ENCODE measurements at places on chromosomes 7 and 10. TPM values are rescaled to one million over a fixed set of nuclear protein-coding genes. Genes with fewer than 3 reads are reported as not detected.

Gene CPA4
- total RNA-seq, result not detected

- DNase-seq, result no peak
These were observed 8.6 kb upstream of the NKX2-3 start for GRCh38 chr10:99524050-99524666.

GRCh38 chr10:3081383-3081981 lies 14.1 kb downstream of the PFKP start:
- DNase-seq, result no peak

DNA sequence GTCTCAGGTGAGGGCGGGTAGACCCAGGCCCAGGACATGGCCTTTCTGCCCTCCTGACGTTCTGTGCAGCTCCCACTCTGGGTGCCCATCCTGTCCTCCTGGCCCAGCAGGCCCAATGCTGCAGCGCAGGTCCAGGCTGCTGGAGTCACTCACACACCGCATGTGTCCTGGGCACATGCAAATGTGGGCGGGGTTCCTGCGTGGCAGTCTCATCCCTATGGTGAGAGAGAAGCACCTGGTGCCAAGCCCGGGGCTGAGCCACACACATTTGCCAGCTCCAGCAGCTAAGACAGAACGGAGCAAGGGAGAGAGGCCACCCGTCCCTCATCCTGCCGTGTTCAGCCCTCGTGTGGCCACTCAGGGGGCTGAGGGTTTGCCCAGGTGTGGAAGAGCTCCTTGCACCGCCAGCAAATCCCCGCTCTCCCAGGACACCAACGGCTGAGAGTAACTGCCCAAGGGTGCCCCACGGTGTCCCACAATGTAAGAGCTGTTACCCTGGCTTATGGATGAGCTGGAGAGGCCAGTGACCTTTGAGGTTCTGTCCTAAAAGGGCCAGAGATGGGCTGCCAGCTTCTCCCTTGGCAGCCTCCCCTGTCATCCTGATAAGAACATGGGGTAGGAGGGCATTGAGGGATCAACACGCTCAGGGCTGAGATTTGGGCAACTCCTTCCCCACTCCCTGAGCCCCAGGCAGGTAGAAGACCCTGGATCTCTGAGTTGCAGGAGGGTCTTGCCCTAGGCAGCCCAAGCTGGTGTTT lies 4.4 kb downstream of the FUOM start:
- DNase-seq, result peak; percentile 65

DNA sequence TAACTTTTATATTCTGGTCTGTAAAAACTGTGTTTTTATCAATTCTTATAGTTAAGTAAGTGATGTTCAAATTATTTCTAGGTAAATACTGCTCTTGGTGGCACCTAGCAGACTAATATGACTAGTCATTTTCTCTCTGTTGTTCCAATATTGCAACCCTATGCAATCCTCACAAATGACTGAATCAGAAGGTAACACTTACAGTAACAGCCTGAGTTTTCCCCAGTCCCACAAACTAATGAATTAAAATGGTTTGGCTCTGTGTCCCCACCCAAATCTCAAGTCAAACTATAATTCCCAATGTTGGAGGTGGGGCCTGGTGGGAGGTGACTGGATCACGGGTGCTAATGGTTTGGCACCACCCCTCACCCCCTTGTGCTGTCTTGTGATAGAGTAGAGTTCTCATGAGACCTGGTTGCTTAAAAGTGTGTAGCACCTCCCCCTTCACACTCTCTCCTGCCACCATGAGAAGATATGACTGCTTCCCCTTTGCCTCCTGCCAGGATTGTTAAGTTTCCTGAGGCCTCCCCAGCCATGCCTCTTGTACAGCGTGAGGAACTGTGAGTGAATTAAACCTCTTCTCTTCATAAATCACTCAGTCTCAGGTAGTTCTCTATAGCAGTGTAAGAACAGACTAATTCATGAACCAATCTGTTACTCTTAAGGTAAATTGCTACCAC lies 43.5 kb downstream of the MTPN start:
- no peak for DNase-seq

GRCh38 chr7:50262916-50263690 lies 41.4 kb upstream of the IKZF1 start:
- DNase-seq, result no peak

DNA sequence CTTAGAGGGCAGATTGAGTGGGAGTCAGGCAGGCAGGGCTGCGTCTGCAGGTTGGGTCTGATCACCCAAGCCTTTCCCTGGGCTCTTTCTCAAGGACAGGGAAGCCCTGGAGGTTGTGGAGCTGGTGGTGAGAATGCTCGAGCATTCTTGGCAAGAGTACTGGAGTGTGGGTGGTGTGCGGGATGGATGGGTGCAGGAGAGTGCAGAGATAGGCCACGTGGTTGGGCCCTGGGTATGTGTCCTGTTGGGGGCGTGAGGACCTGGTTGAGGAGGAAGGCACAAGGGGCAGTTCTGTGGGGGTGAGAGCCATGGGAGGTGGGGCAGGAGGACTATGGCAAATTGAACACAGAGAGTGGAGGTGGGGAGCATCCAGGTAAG lies 135.9 kb downstream of the PTPN20 start:
- DNase-seq, result no peak

- no peak for DNase-seq
These were observed 13.8 kb upstream of the TMEM120A start for GRCh38 chr7:76008156-76008687.

DNA sequence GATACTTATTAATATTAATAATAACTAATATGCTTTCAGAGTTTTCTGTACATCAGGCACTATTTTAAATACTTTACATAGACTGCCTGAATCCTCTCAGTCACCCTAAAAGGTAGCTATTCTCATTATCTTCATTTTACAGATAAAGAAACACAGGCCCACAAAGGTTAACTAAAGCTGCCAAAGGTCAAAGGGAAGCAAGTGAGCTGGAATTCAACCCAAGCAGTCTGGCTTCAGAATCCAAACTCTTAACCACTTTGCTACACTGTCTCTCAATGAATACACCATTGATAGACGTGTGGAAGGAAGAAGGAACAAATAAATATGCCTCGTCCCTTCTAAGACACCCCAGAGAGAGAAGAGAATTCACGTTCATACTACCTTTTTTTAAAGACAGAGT lies 52.0 kb downstream of the GFRA1 start:
- no peak for DNase-seq

GRCh38 chr7:148014001-148014400 lies 576.6 kb upstream of the C7orf33 start:
- no peak for DNase-seq

DNA sequence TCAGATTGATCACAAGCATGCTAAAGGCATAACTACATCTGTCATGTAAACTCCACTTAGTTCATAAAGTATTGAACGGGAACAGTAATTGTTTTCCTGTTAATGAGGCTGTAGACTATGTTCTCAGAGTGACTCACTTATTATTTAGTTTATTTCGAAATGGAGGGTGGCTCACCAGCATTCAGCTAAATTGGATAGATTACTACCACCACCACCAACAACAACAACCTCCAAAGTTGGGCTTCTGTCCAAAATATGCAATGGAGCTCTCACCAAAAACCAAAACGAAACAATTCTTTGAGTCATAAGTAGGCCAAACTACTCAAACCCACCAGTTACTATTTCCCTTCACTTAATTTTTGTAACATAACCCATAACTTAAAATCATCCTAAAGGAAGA lies 127.9 kb upstream of the NRBF2 start:
- no peak for DNase-seq

GRCh38 chr7:142488036-142488633 lies 230.3 kb upstream of the PRSS58 start:
- DNase-seq, result no peak

- DNase-seq, result no peak
These were observed 121.3 kb downstream of the MYL10 start for GRCh38 chr7:101507791-101508252.

Gene C10orf71
- not detected for total RNA-seq

GRCh38 chr10:23204773-23205172 lies 12.7 kb downstream of the PTF1A start:
- no peak for DNase-seq

Gene DKK1
- total RNA-seq, result 11.7 TPM

Gene CLEC2L
- total RNA-seq, result not detected

GRCh38 chr10:63266391-63267316 lies 133.5 kb downstream of the NRBF2 start:
- no peak for DNase-seq

Gene CYP3A4
- total RNA-seq, result not detected

Gene NKX6-2
- total RNA-seq, result not detected
